ENCODE measurements at places on chromosomes 2 and 18. TPM values are rescaled to one million over a fixed set of nuclear protein-coding genes. Genes with fewer than 3 reads are reported as not detected.

DNA sequence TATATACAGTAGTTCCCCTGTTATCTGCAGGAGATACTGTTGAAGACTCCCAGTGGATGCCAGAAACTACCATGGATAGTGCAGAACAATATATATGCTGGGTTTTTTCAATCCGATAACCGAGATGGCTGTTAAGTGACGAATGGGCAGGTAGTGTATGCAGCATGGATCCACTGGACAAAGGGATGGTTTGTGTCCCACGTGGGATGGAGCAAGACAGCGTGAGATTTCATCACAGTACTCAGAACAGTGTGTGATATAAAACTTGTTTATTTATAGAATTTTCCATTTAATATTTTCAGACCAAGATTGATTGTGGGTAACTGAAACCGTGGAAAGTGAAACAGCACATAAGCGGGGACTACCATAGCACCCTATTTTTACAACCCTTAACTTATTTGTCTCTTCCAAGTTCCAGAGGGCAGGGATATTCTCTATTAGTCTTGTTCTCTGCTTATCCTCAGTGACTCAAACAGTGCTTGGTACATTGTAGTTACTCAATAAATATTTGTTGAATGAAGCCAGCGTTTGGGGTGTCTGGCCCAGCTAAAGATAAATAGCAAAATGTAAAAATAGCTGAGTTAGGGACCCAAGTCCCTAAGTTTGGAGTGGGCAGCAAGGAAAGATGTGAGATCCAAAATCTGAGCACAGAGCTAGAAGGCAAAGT lies 50.0 kb downstream of the RHBDD1 start:
- DNase-seq = peak; percentile 17

TUBA3D gene
- polyA plus RNA-seq = not detected

GRCh38 chr2:105989070-105989469 lies 205.0 kb downstream of the UXS1 start:
- no peak for DNase-seq

CAVIN2 gene
- polyA plus RNA-seq = 7.7 TPM

GRCh38 chr2:169275696-169276444 lies 86.5 kb downstream of the LRP2 start:
- DNase-seq = no peak

GRCh38 chr18:10546557-10547300 lies 20.9 kb downstream of the NAPG start:
- DNase-seq = no peak

- DNase-seq = no peak
These were observed 426.1 kb upstream of the UBE2E3 start for GRCh38 chr2:180554330-180554729.

- no peak for DNase-seq
These were observed 610.0 kb downstream of the KCNJ3 start for GRCh38 chr2:155308367-155309009.

- DNase-seq = no peak
These were observed 15.9 kb upstream of the C1QL2 start for GRCh38 chr2:119174216-119174992.

DNA sequence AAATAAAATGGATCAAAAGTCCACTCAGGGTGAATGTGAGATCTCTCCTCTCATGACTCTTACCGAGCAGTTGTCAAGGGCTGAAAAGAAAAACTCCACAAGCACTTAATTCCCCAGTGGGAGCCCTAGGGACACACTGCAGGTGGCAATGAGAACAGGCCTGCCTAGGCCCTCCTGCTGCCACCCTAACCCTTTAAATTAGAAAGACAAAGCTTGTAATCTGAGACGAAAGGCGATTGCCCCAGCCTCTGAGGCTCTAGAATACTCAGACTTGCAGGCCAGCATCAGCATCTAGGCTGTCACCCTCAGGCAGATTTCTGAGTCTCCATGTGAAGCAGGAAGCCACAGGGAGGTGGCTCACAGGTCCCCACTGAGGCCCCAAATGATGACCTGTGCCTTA lies 457.0 kb upstream of the MYT1L start:
- no peak for DNase-seq

Data from IMR-90 (cell line).